ENCODE measurements at places on chromosomes 13 and 19.

DNA sequence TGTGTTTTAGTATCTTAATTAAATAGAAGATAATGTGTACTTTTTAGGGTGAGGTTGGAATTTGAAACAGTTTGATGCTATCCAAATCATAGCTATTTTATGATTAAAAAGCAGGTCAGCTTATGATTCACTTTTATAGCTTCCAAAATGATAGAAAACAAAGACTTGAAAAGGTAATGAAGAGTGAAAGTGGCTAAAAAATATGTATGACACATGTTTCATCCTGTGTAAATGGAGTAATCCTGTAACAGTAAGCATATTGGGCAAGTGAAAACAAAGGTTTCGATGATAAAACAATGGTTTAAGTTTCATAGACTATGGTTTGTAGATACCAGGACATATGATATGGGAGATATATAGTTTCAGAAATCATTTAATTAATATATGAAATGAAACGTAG lies 456.2 kb downstream of the PCDH20 start:
- DNase-seq: no peak

DNA sequence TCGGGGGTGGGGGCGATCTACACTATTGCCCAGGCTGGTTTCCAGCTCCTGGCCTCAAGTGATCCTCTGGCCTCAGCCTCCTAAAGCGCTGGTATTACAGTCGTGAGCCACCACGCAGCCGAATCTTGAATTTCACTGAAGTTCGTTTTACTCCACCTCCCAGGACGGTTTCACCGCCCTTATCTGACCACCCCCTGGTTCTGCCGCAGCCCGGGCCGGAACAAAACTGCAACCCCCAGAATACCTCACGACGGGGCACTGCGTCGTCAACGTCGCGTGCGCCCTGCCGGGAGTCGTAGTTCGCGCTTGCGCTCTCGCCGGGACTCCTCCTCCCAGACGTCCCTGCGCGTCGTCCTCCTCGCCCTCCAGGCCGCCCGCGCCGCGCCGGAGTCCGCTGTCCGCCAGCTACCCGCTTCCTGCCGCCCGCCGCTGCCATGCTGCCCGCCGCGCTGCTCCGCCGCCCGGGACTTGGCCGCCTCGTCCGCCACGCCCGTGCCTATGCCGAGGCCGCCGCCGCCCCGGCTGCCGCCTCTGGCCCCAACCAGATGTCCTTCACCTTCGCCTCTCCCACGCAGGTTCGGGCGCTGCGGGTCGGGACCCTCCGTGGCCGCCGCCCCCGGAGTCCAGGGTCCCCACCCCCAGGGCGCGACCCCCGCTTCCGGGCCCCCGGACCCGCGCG lies at the start of gene ATP5F1D:
Gene ATP5F1D (plus strand): TSS at position 335 of the 679 bp plus-strand sequence. CDS start 100 bp downstream, at position 435.
- peak; percentile 89 for DNase-seq

- no peak for DNase-seq
Observed at GRCh38 chr19:5261156-5261890, 79.3 kb downstream of the PTPRS start.

DNA sequence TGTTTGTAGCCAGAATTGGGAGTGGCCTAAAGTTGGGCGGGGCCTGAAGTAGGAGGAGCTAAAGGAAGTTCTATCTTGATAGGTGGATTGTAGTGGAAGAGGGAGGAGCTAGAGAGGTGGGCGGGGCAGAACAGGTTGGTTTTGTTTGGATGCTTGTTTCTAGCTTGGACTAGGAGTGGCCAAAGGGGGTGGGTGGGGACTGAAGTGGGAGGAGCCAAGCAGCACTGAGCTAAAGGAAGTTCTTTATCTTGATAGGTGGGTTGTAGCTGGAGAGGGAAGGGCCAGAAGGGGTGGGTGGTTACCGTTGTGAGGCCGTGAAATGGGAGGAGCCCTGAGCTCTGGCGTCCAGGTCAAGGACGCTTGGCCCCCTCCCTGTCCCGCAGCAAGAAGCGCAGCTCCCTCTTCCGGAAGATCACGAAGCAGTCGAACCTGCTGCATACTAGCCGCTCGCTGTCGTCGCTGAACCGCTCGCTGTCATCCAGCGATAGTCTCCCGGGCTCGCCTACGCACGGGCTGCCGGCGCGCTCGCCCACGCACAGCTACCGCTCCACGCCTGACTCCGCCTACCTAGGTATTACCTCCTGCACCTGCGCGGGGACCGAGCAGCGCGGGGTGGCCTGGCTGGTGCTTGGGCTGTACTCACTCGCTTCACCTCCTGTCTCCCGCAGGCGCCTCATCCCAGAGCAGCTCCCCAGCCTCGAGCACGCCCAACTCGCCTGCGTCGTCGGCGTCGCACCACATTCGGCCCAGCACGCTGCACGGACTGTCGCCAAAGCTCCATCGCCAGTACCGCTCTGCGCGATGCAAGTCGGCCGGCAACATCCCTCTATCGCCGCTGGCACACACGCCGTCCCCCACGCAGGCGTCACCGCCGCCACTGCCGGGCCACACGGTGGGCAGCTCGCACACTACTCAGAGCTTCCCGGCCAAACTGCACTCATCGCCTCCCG lies 8.0 kb downstream of the DNASE2 start:
- DNase-seq: peak; percentile 66

GRCh38 chr19:3975144-3975543 lies 4.2 kb upstream of the DAPK3 start:
- no peak for DNase-seq

DNA sequence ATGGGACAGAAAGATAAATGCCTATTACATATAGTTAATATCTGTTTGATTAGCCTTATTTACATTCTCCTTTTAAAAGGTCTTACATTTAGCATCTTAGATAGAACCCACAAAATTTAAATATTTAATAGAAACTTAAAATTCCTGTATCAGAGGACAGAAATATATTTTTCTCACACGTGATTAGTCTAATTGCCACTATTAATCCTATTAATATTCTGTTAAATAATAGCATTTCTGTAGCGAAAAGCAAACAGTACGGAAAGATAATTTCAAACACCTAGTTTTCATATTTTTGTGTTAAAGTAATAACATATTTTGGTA lies 380 bp upstream of the ZNF30 start:
- no peak for DNase-seq

DNA sequence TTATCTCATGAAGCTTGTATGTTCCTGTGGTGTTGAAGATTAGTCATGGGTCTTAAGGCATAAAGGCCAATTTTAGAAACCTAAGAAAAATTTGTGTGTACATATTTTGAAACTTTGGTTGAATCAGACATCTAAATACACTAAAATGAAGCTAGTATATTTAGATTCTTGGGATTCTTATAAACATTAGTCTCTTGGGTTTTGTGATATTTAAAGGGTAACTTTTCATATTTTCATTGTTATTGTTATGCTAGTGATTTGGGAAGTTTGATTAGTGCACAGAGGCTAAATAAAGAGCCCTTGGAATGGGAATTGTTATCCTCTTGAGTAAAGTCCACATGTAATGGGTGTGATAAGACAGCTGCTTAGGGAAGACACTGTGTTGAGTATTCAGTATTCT lies 24.5 kb downstream of the UBA2 start:
- no peak for DNase-seq

DNA sequence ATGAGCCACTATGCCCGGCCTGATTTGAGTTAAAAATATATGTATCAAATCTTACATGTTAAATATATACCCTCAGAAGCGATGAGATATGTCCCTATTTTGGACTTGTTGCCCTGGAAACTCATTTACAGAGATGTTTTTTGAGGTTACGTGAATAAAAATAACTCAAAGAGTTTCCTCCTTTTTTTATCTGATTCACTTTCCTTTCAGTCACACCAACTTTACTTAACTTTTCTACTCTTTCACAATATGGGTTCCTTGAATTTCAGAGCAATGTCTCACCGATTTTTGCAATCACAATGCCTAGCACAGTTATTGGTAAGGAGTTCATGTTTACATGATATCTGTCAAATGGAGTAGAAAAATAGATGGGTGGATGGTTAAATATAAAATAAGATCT lies 2.3 kb downstream of the OR7C2 start:
- no peak for DNase-seq

Data from HEK293T (cell line).